ENCODE measurements at places on chromosomes 11 and 22.
A peak's percentile ranks its signal among the peaks of the same experiment; 100 is the strongest.

DNA sequence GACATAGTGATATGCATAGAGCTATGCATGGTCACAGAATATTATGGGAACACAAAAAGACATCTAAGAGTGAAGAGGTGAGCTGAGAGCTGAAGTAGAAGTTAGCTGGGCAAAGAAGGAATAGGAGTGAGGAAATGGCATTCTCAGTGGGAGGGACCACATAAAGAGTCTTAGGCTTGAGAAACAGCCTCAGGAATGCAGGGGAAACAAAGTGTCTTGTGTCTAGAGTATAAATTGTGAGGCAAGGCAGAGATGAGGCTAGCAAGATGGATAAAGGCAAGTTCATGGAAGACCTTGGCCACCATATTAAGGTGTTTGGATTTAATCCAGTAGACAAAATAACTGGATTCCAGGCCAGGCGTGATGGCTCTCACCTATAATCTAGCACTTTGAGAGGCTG is 40.6 kb upstream of the CRTAM start:
- no peak for DNase-seq

- no peak for DNase-seq
Measured at GRCh38 chr11:68721075-68721474, 30.2 kb downstream of the TESMIN start.

GRCh38 chr22:23061471-23062280 is 8.6 kb upstream of the GNAZ start:
- DNase-seq = no peak

- no peak for DNase-seq
Measured at GRCh38 chr11:47904048-47904447, 55.9 kb upstream of the NUP160 start.

- peak; percentile 77 for DNase-seq
Measured at GRCh38 chr11:118620529-118621070, 13.2 kb downstream of the PHLDB1 start.

DNA sequence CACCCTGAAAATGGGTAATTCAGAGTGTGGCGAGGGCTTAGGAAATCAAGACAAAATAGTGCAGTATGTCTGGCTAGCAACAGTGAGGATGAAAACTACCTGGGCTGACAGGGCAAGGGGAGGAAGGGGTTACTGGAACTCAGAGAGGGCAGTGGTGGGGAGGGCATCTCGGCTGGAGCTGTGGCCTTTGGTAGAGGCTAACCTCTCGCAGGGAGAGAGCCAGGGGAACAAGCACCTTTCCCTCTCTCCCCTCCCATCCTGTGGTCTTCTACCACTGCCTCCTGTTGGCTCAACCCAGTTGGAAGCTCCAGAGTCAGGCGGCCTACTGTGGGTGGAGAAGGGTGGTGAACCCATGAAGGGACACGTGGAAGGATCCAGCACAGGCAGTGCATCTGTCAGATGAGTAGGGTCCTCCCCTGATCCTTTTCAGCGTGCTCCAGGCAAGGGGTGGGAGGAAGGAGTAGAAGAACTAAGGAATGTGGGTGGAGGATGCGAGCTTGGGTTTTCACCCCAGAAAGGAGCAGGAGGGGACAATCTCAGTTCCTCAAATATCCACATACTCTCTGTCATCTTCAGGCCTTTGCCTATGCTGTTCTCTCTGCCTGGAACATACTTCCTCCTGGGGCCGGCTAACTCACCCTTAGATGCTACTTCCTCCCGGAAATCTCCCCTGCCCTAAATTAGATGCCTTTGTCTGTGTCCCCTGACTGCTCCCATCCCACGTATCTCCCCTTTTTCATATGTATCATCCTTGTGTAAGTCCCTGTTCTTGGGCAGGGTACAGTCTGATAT is 6.2 kb upstream of the KCNE3 start:
- no peak for DNase-seq

- DNase-seq = no peak
Measured at GRCh38 chr11:72036687-72037086, 38.0 kb downstream of the IL18BP start.

- no peak for DNase-seq
Measured at GRCh38 chr11:125351868-125352250, 144.2 kb downstream of the FEZ1 start.

- DNase-seq = no peak
Measured at GRCh38 chr11:133269267-133269666, 263.0 kb downstream of the OPCML start.

- no peak for DNase-seq
Measured at GRCh38 chr11:74425100-74425499, 26.9 kb upstream of the PGM2L1 start.

Measured in ACHN (cell line).